Stimulated activated CD4-positive, alpha-beta T cell treated with anti-CD3 and anti-CD28 coated beads, Interleukin-2, amount 100 ng/mL, for 4 hours (primary cell): ENCODE measurements at places on chromosomes 11 and 22.

- no peak for DNase-seq
Measured at GRCh38 chr11:122998727-122999366, 17.2 kb upstream of the BSX start.

DNA sequence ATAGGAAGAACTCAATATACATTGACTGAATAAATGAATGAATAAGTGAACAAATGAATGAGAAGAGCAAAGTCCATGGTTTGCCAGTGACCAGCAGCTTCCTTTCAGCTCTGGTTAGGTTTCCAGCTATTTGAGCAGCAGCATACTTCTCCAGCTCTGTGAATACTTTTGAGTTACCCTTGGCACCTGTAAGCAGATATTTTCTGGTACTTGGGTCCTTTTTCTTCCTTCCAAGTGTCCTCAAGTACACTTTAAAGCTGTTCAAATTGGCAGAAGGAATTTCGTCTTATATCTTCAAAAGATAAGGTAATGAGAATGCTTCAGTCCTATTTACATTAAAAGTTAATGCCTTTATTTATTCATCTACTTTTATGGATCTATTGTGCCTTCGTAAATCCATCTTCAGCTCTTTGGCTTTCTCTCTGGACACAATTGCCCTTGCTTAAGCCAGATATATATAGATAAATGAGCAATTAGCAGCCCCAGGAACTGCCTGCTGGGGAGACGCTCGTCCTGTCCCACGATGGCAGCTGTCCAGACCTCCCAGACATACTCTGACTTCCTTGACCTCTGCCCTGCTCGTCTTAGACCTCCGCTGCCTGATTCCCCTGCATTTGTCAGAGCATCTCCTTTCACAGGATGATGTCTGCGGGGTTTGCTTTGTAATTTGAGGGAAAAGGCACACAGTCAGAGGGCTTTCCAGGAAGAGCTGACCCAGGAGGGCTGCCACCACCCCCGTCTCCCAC lies 926.3 kb downstream of the OPCML start:
- DNase-seq: no peak

DNA sequence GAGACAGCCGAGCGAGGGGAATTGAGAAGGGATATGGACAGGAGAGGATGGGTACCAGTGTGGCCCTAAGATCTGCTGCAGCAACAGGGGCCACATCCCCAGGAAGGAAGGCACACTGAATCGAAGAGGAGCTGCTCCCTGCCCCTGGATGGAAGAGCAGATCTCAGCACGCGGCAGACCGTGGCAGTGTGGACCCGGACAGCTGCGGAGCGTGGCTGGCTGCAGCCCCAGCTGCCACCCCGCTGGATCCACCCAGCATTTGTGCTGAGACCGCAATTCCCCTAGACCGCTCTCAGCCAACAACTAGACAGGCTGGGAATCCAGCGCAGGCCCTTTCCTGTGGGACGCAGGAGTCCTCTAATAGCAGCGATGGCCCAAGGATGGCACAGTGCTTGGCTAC lies 94.7 kb downstream of the NECTIN1 start:
- DNase-seq: no peak

DNA sequence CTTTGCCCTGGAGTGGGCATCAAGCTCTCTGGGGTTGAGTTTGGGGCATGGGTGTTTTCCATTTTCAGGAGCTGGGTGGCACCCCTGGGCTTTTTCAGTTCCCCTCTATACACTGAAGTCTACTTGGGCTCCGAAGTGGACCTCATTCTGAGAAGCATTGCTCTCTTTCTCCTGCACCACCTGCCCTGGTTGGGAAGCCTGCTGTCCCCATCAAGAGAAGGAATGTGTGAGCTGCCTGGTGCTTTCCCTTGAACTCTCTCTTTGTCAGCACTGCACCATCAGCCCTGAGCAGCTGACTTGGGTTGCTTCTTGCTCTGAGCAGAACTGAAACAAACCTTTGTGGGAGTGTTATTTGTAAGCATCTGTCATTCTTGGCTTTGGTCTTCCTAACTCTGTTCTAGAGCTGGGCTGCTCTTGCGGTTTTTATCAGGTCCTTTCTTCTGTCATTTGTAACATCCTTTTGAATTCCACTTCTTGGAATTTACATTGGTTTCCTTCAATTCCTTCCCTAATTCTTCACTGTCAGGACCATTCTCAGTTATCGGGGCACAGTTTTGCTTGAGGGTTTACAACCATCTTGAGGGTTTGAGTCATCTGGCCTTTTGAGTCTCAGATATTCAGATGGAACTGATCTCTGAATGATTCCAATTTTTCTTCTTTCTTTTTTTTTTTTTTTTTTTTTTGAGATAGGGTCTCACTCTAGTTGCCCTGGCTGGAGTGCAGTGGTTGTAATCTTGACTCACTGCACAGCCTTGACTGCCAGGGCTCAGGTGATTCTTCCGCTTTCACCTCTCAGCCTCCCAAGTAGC lies 20.5 kb downstream of the UBE2L3 start:
- no peak for DNase-seq

DNA sequence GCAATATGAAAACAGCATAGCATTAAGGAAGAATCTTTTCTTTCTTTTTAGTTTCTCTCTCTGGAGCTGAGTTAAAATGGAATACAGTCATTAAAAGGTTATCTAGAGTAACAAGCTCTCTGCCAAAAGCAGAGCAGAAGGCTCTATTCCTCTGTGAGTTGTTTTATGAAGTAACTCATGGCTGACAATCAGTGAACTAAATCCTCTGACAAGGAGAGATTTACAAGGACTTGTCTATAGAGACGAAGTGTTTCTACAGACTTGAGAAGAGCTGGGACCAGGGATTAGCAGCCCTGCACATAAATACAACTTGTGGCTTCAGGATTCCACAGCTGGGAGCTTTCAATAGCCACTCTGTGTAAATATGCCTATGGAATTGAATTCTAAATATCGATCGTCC lies 192.5 kb upstream of the RAG2 start:
- DNase-seq: no peak

DNA sequence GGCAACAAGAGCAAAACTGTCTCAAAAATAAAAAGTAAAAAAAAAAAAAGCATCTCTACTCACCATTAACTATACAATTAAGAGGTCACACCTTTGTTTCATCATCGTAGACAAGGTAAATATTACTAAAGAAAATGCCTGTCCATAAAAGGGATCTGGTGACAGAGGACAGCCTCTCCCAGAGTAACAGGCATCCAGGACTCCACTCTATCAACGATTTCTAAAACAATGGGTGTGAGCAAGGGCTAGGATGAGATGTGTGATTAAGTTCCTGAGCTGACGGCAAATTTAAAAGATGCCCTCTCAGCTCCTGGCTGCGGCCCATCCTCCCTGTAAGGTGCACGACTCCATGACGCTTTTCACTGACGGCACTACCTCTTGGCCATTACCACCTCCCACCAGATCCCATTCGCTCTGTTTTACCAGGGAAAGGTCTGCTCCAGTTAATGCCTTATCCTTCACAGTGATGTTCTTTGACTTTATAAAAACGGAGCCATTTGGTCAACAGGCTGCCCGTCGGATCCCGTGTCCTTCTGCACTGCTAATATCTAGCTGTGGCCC lies 2.3 kb upstream of the TMEM45B start:
- no peak for DNase-seq

GRCh38 chr11:11297578-11297977 lies 55.5 kb downstream of the CSNK2A3 start:
- DNase-seq: no peak

GRCh38 chr11:95849087-95849825 lies 59.0 kb downstream of the CEP57 start:
- peak; percentile 22 for DNase-seq

DNA sequence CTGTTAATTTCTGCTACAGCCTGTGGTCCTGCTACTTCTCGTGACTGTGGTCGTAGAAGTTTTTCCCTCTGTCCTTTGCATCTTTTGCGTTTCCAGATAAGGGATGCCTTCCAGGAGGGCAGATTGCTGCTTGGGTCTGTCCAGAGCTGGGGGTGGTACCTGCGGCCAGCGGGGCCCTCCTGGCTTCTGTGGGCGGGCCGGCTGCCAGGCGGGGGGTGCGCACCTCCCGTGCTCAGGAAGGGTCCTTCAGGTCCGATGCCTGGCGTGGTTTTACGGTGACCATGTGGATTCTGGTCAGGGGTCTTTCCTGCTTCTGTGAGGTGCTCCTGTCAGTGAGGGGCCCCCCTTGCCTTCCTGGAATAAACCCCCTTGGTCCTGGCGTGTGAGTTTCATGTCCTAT lies 84.8 kb downstream of the KCNQ1 start:
- DNase-seq: no peak

GRCh38 chr22:26446808-26447515 lies 17.9 kb downstream of the ASPHD2 start:
- no peak for DNase-seq

DNA sequence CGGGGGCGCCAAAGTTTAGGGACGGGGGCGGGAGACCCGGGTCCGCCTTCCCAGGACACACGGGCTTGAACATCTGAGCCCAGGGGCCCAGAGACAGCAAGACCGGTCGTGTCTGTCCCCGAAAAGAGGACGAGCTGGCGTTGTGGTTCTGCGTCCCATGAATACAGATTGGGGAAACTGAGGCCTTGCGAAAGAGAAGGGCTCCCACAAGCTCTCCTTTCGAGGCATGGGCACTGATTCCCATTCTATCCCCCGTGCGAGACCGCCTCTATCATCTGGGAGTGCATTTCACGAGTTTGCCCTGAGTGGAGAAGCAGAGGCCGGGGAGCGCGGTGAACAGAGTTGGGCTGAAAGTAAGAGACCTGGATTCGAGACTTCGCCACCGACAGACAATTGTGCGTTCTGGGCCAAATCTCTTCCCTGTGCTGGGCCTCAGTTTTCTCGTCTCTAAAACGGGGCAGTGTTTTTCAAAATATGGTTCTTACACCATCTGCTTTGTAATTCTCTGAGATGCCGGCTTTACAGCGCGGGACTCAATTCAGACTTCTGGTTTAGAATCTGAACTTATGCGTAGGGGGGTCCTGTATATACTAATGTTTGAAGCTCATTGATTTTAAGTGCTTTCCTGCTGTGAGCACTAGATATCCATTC lies 471 bp downstream of the RNF185 start:
- DNase-seq: no peak

DNA sequence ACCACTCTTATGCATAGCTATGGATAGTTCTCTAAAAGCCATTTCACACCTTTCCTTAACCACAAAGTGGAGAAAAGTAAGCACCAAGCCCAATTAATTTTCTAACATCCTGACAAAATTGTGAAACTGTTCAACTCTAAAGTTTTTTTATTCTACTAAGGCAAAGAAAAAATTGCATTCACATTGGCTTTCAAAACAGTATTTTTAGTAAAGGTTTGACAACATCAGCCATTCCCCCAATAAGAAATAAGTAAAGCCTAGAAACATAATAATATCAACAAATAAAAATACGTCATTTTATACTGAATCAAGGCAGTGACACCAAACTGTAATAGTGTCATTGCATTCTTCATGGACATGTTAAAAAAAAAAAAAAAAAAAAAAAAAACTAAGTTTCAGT lies 11.1 kb downstream of the FAM168A start:
- no peak for DNase-seq

DNA sequence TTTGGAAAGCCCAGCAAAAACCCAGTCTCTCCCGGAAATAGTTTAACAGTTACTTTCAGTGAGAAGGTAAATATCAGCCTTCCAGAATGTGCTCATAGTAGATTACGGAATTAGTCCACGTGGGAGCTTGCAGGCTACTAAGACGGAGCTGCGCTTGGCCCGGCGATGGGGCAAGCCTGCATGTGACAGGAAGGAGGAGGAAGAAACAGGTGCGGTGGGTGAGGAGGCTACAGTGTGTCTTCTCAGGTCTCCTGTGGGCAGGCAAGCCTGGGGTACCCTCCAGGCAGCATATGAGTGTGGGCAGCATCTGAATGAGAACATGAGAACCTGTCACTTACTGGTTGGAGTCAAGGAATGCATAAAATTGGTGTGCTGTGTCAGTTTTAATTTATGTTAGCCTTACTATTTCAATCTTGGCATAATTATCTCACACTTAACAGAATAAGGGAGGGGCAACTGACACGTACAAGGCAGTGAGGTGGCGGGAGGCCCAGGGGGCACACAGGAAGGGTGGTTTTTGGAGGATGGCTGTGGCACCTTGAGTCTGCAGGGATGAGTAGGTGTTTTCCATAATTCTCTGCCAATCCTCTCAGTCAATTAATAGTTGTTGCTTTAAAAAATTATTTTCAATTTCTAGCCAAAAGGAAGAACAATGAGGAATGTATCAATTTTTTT lies 35.7 kb downstream of the CLMP start:
- no peak for DNase-seq

DNA sequence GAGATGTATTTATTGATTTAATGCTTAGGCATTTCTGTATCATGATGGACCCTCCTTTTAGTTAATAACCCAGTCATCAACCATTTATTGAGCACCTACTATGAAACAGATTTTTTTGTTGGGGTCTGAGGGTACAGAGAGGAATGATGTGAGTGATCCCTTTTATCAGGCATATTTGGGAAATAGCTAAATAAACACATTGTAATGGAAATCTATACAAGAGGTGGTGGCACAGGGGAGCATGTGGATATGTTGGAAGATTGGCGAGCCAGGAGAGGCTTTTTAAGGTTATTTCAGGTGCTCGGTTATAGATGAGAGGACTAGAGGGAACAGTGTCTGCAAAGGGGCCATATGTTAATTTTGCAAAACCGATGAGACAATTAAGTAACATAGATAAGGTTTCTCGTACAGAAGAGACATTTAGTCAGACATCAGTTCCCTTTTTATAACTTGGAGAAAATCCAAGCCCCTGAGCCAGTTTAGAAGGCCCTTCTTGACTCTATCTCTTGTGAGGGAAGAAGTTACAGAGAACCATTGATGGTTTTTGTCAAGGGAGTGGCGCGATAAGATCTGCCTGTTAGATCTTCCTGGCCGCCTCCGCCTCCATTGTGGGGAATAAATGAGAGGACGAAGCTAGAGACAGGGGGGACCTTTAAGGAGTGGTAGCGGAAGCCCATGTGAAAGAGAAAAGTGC lies 2.0 kb downstream of the ATXN10 start:
- DNase-seq: no peak

DNA sequence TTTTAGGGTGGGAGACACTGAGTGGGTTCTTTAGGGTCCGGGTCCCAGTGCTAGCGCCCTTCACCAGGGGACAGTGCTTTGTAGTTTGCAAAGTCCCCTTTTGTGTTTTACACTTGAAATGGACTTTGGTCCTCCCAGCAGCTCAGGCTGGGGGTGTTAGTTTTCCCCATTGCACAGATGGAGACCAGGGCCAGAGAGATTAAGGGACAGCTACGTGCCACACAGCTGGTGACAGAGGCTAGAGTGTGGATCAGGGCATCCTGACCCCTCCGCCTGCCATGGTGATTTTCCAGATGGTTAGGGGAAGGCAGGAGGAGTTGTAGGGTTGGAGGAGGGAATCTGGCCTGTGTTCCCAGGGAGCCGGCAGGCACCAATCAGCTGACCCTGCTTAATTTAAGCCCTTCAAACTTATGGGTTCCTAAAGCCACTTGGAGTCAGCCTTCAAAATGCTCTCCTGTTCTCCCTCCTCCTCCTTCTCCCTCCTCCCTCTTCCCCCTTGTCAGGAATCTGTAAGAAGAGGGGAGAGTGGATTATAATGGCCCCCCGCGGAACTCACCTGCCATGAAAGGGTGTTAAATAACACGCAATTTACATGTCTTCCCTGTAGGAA lies 22.5 kb upstream of the MPPED1 start:
- no peak for DNase-seq

GRCh38 chr22:26367402-26368245 lies 61.4 kb upstream of the ASPHD2 start:
- DNase-seq: peak; percentile 37
